GM13977 (cell line): ENCODE measurements at places on chromosomes 3 and 15.

- no peak for DNase-seq
These were observed 2.0 kb downstream of the ATP10A start for GRCh38 chr15:25860885-25861866.

DNA sequence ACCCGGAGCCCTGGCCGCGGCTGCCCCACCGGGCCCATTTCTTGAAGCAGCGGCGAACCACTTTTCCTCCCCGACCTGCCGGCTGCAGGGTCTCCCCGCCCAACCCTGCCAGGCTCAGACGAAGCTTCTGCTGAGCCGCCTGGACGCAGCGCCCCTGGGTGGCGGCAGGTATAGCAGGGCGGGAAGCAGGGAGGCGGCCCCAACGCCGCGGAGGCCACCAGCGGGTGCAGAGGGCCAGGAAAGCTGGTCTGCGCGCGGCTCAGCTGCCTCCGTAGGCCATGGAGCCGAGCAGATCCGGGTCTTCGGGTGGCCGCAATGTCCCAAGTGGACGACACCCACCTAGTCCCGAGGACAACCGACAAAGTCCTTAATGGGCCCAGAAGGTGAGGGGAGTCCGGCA is 21.9 kb upstream of the SRPRB start:
- no peak for DNase-seq

DNA sequence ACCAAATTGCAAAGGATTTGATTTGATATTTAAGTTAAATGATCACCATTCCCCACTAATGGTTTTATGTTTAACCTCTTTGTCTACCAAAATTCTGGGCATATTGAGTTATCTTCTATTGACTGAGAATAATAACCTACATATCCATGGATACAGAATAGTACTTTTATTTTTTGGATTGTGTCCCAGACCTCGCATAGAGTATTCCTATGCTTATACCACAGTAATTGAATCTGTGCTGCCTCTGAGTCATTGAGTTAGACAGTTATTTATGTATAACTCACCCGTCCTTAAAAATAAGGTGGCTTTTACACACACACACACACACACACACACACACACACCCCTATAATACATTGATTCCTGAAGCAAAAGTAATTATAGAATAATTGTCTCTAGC is 690.1 kb upstream of the BCHE start:
- no peak for DNase-seq

DNA sequence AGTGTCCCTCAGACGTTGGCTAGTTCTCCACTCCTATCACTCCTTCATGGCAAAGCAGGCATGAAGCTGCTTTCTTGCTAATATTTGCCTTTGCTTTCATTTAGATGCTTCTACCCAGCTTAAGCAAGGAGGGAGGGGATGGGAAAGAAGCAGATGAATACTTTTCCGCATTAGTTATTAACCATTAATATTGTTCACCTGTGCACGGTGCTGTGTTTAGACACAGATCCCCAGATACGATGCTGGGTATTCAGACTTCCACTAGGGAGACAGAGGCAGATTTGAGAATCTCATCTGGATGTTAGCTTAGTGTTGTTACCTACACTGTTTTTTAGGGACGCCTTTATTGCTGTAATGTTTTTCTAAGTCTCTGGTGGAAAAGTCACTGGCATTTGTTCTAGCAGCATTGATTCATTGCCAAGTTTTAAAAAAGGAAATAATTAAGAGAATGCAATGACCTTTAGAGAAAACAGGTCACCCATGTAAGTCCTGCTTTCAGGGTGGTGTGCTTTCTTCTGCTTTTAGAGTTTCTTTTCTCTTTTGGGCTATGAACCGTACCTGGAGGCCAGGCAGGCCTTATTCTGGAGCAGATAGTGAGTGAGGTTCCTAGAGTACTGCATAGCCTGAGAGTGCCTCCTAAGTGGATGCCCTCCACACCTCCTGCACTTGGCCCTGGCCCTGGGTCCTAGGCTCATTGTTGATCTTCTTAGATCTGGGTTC is 55.5 kb downstream of the MYZAP start:
- DNase-seq: no peak

GRCh38 chr15:72727154-72727553 is 41.1 kb downstream of the BBS4 start:
- DNase-seq: no peak

- no peak for DNase-seq
These were observed 230.5 kb downstream of the UNC13C start for GRCh38 chr15:54208786-54209185.

DNA sequence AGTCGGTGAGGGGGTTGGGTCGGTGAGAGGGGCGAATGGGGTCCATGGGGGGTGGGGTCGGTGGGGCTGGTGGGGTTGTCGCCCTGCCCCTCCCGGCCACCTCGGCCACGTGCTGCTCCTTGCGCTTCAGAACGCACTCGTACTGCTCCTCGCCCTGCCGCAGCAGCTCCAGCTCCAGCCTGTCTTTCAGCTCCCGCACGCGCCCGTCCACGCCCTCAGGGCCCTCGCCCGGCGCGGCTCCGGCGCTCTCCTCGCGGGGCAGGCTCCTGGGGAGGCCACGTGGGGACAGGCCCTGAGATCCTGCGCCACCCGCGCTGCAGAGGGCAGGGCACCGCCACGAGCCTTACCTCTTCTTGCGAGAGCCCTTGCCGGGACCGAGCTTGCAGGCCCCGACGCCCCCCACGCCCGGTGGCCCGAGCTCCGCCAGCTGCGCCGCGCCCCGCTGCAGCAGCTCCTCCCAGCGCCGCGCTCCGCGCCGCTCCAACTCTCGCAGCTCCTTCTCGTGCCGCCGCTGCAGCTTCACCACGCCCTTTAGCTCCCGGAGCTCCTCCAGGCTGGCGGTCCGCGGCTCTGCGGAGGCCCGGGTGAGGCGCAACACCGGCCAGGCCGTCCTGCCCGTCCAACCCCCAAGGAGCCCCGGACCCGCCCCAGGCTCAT is 8.2 kb upstream of the ANKRD63 start:
- no peak for DNase-seq

- no peak for DNase-seq
These were observed 171.0 kb upstream of the SMAD3 start for GRCh38 chr15:66894363-66894762.

DNA sequence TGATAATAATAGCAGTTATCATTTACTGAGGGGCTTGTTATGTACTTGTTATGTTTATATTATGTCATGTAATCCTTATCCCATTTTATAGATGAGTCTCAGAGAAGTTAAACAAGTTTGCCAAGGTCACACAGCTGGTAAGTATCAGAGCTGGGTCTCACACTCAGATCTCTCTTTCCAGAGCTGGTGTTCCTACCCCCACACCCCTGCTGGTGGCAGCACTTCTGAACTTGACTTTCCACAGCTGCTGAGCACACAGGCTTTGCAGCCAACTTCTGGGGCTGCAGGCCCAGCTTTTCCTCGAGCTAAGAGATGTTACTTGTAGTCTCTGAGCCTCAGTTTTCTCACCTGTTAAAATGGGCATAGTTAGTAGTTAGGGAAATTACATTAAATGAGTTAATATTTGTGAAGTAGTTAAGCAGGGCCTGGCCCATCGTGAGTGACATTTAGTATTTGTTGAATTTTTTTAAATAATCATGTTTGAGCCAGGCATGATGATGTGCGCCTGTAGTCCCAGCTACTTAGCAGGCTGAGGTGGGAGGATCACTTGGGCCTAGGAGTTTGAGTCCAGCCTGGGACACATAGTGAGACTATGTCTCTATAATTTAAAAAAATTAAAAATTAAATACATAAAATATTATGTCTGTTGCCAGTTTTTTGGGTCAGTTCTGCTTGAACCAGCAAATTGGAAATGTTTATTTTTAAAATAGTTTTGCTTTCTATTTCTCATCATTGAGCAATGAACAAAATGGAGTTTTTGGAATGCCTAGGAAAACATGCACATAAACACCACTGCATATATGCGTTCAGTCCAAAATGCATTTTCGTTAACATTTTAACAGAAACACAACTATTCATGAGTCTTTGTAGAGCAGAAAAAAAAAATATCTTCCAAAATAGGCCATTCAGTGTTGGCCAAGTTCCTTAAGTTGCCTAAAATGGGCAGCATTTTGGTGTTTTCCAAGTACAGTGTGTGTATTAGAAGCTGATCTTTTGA is 87.3 kb downstream of the SMAD6 start:
- DNase-seq: no peak

- no peak for DNase-seq
These were observed 3.1 kb downstream of the DMXL2 start for GRCh38 chr15:51619331-51620035.

DNA sequence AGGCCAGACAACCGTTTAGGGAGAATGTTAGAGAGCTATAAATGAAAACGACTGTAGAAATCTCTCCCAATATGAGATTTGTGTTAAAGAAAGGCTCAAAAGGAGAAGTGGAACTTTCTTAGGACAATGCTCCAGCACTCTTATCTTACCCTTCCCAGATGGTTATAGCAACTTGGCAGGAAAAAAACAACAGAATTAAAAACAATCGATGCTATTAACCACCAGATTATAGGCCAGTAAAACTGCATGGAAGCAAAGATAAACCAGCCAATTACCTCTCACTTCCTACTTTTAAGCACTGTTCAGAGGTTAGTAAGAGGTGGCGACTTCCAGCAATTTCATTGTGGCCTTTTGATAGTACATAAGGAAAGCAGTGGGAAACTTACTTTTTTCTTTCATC is 72.9 kb downstream of the TMCC1 start:
- no peak for DNase-seq

GRCh38 chr3:52243791-52244628 is 1.5 kb upstream of the PPM1M start:
- DNase-seq: peak; percentile 89

GRCh38 chr15:65796610-65797078 is 4.6 kb upstream of the DENND4A start:
- no peak for DNase-seq

DNA sequence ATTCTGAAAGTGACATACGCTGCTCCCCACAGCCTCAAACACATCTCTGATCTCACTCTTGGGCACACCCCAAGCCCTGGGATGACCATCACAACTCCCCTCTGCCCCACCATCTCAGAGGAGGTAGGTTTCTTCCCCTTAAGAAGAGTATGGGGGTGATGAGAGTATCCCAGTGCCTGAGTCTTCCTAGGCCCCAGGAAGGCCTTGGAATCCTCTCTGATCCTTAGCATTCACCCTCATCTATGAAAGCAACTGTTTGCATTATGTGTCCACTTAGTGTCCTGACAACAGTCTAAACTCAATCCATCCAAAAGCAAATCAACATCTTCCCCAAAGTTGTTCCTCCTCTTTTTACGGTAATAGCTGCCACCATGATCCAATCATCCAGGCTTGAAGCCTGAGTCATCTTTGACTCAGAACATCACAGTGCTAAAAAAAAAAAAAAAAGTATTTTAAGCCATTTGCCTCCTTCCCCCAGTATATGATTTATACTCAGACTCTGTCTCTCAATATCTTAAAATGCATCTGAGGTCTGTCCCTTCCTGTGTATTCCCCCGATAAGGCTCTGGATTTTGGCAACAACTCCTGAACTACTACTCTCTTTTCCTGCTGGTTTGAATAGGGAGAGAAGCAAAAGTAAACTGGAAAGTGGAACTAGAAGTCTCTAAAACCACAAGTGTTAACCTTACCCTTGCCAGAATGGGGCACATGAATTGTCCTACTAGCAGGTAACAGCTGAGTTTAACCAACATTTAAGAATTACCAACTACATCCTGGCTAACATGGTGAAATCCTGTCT is 22.5 kb downstream of the POPDC2 start:
- DNase-seq: no peak

DNA sequence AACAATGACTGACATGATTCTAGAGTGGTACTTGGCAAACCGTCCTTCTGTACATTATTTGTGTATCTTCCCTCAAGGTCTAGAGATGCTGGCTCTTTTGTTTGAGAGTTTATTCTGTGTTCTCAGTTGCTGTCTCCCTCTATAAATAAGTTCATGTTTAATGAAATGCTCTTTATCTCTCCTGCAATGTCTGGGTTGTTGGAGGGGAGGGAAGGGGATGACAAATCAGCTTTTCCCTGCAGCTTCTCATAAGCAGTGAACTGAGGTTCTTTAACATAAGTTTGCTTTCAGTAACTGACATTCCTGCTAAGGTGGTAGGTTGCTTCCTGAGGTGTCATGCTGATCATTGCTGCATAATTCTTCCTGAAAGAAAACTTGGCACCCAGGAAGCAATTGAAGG is 21.8 kb downstream of the ITPR1 start:
- DNase-seq: no peak

GRCh38 chr15:69697916-69698315 is 245.3 kb downstream of the RPLP1 start:
- DNase-seq: no peak

GRCh38 chr15:40274350-40275274 is 8.3 kb downstream of the ANKRD63 start:
- DNase-seq: peak; percentile 90

DNA sequence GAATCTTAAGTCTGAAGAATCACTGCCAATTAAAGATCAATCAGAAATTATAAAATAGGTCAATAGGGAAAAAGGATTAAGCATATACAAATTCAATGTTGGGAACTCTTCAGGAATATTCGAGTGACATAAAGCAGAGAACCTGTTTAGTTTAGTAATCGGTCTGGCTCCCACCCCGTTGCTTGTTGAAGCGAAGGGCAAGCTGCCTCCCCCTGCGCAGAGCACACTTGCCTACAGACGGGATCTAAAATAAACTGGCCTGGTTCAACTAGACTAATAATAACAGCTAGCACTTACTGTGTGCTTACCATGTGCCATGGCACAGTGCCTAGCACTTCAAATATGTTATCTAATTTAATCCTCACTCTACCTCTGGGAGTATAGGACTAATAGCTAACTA is 8.6 kb downstream of the SEMA6D start:
- DNase-seq: no peak

DNA sequence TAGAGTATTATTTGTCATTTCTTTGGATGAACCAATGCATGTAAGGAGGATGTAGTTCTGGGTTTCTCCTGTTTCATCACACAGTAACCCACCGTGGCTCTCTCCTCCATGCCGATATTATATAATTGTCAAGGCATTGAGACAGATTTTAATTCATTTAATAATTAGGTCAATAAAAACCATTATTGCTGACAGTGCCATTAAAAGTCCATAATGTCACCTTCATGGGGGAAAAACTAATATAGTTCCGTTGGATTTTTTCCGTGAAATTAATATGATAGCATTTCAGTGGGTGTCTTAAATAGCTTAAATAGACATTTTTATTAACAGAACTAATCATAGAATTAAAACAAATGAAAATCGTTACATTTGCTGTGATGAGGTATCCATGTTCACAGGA is 747.7 kb upstream of the CFAP20DC start:
- no peak for DNase-seq

GRCh38 chr3:143002727-143003126 is 1.4 kb downstream of the U2SURP start:
- DNase-seq: no peak

DNA sequence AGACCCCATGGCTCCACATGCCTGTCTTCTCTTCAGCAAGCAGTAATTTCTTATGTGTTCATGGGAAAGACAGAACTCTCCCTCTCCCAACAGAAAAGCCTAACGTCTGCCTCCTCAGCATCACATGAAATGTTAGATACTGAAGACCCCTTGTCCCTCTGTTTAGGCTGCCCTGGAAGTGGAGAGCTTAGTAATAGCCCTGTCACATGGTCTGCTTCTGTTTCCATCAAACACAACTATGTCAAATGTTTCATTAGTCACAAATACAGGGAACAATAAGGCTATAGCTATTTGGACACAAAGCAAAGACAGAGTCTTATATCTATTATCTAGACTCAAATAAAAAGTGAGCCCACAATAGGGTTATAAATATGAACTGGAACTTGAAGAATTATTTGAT is 190.3 kb upstream of the TRIM42 start:
- no peak for DNase-seq
